ENCODE measurements at places on chromosomes 16 and 17. TPM values are rescaled to one million over a fixed set of nuclear protein-coding genes. Genes with fewer than 3 reads are reported as not detected.

GRCh38 chr17:18102640-18103039 is 5.9 kb upstream of the MYO15A start:
- DNase-seq = no peak

COX6A2 gene
- not detected for total RNA-seq

GRCh38 chr16:9016824-9017223 is 53.1 kb upstream of the USP7 start:
- no peak for DNase-seq

TMEM106A gene
- 15.5 TPM for total RNA-seq

OTOP2 gene
- total RNA-seq = not detected

DNA sequence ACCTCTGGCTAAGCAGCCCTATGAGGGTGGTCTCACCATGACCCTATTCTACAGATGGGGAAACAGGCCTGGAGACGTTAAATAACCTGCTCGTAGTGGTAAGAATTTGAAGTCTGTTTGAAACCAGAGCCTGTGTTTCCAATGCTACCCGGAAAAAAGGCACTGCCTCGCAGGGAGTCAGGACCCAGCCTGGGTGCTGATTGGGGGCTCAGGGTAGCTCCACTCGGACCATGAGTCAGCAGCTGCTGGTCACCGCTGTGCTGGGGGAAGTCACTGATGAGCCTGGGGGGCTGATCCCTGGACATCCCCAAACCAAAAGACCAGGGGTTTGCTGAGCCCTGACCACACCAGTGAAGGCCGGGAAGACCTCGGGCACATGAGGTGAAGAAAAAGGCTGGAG is 9.4 kb upstream of the PLD6 start:
- no peak for DNase-seq

DNA sequence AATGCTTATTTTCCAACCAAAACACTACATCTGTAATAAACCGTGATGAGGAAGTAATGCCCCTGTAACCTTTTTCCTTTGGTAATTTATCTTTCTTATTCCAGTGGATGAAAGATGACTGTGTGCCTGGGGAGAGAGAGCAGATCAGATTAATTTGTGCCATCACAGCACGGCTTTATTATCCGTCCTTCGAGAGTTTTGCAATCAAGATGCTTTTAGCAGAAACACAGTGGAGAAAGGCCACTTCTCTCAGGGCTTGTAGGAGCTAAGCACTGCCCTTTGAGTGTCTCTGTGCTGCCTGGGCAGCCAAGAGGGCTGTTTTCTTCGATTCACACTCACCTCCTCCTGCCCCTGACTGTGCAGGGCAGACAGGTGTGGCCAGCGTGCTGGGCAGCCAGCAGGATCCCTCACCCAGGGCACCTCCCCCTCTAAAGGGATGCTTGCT is 190.2 kb downstream of the PRKCA start:
- no peak for DNase-seq

DNA sequence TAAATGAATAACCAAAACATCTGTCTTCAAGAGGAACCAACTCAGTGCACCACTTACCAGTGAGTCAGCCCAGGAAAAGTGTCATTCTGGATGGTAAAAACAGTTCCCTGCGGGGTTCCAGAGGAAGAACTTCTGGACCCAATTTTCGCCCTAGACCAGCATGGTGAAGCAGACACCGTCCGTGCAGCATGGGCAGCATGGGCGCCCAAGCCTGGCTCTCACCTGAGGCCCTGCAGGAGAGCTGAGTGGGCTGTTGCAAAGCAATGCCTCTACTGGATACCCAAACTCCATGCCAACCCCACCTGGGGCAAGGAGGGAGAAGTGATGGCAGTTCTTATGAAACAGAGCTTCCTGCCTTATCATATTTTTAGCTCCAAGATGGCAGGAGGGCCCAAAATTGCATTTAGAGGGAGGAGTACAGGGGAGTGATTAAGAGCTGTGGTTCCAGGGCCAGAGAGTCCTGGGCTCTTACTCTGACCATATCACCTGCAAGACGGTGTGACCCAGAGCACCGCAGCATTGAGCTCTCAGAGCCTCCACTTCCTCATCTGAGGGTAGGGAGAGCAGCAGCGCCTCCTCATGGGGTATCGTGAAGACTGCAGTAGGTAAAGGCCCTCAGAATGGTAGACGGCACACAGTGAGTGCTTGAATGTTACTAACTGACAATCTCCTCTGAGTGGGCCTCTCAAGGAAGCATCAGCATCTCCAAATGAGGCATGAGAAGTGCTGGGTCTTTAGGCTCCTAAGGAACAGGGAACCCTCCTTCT is 16.6 kb upstream of the INPP5K start:
- no peak for DNase-seq
